ENCODE measurements at places on chromosomes 5 and 9. TPM values are rescaled to one million over a fixed set of nuclear protein-coding genes. Genes with fewer than 3 reads are reported as not detected.

Gene SURF1
- total RNA-seq, result 60.7 TPM

DNA sequence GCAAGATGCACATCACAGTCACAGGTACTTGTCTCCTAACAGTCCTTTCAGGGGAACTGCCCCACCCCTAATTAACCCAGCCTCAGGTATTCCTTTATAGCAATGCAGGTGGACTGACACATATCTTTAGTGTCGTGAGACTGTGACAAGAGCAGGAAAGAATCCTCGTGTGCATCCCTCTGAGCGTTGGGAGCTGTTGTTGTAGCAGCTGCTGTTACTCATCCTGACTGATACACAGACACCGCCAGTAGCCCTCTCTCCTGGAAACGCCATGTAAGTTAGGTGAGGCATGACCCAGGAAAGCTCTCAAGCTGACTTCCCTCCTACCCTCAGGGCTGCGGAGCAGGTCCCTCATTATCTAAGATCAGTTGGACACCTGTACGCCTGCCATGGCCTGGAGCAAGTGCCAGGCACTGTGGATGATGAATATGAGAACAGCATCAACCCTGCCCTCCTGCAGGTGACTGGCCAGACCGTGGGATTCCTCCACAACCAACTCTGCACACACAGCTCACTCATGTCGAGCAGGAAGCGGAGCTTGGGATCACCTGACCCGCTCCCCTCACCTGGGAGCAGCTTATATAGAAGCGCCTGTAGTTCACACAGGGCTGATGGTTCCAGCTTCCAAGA lies 10.2 kb upstream of the LCN15 start:
- DNase-seq, result no peak

DNA sequence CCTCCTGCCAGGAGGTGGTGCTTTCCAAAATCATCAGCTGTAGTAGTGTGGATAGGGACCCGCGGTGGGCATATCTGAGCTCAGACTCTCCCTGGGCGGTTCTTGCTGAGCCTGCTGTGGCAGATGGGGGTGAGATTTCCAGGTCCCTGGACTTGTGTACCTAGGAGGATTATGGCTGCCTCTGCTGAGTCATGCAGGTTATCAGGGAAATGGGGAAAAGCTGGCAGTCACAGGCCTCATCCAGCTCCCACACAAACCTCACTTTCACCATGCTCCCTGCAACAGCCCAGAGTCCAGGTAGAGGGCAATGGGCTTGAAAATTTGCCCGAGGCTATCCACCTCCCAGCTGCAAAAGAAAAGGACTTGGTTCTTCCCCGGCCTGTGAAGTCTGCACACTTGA lies 23.4 kb upstream of the MAMDC2 start:
- DNase-seq, result no peak

DNA sequence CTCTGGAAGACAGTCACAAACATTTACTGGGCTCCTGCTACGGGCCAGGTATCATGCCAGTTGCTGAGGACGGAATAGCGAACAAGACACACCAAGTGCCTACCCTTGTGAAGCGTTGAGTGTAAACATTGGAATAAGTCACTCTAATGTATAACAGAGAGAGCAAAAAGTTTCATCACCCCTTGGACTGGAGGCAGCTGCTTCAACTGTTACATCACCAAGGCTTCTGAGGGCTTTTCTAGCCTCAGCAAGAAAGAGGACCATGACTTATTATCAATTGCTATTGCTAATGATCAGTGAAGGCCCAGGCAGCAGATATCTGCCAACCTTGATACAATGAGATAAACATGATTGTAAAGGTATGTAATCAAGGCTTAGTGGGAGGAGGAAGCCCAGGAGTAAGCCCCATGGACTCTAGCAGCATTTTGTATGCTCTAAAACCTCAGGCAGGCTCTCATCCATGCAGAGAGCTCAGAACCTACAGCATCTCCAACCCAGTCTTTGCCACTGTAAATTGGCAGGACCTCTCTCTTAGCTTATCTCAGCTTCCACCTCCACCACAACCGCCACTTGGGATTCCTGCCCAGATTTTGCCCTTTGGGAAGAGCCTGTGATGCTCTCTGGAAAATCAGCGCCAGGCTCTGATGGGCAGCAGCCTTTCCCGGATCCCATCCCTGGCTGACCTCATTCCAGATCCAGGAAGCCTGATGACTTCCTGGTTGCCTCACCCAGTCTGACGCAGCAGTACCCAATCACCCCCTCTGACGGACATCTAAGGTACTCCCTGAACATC lies 54.5 kb downstream of the ADAM19 start:
- DNase-seq, result peak; percentile 41

DNA sequence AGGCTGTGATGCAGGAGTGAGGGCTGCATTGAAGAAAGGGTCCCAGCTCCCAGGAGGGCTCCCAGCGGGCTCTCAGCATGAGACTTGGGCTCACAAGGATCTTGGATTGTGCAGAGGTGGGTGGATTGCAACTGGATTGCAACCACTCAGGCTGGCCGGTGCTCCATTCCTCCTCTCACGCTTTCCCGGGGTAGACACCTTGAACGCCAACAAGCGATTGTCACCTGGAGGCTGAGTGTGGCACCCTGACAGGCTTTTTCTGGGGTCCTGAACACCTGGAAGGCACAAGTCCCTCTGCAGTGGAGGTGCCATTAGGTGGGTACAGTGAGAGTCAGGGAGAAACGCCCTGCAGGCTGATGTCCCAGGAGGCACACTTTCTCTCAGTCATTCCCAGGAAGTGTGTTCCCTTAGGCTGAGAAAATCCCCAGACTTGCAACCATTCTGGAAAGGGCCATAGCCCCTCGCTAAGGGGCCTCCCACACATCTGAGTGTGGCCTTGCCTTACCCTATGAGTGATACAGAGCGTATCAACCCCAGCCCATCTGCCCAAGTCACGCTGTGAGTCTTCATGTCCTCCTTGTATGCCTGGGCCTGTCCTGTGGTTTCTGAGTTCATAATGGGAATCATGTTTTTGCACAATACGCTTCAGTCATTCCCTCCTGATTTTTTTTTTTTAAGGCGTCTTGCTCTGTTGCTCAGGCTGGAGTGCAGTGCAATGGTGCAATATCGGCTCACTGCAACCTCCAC lies 488.1 kb downstream of the IRX1 start:
- DNase-seq, result no peak

Gene FREM1
- 3.0 TPM for total RNA-seq

DNA sequence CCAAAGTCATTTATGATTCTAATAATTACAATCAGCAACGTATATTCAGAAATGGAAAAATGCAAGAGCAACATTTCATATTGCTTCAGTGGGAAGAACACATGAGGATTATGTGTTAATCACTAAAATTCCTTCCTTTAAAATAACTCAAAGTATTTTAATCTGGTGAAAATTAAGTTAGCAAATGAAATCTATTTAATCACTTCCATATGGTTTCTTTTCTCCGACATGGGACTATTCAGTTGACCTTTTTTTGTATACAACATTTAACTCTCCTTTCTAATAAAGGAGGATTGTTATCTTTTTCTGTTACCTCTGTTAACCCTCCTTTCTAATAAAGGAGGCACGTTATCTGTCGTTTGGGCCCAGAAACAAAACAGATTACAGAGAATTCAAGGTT lies 59.9 kb downstream of the HOMER1 start:
- DNase-seq, result no peak

Gene DTWD2
- total RNA-seq, result 14.7 TPM

Gene CAMSAP1
- total RNA-seq, result 20.0 TPM

DNA sequence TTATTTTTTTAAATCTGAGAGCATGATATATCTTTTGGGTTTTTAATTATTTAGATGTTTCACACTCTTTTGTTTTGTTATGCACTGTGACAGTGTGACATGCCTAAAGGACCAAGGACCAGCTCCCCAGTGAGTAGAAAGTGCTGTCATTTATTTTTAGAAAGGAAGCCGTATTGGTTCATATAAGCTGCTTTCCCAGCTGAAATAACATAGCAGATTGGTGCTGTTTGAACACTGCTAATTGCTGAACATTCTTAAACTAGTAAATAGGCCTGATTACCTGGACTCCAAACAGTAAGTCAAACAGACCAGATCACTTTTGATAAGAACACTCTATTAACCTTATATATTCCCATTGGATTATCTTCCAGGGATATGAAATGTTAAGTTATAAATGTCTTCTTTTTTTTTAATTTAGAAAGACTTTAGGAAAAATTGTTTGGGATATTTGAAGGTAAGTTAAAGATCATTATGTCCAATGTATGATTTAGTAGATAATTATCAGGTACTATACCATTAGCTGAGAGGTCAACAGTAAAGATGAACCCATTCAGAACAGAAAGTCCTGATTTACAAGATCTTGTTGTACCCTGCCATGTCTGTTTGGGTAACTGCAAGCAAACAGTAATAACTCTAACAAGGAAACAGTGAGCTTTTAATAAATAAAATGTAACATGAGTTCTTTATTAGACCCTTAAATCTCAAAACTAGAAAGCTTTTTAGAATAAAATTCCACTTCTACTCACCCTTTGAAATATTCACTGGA lies 27.8 kb upstream of the ELL2 start:
- no peak for DNase-seq

Gene TERT
- not detected for total RNA-seq

DNA sequence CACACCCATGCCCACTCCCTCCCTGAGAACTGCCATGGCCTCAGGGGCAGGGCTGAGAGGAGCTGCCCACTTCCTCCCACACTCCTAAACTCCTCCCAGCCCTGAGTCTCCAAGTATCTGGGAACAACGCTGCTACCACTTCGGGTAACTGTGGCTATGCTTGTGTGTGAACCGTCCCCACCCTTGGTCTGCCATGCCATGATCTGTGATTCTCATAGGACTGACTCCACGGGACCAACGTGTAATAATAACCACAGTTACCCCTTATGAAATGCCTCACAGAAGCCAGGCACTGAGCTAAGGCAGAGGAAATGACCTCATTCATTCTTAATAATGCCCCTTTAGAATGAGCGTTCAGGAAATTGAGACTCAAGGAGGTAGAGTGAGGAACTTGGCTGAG lies 103.9 kb upstream of the SMIM23 start:
- no peak for DNase-seq

Gene BARHL1
- total RNA-seq, result not detected

Gene KCTD16
- total RNA-seq, result 0.08 TPM

Gene FOXD4L6
- total RNA-seq, result not detected

Gene ST8SIA4
- 3.2 TPM for total RNA-seq

GRCh38 chr9:89359751-89360261 lies 41.5 kb downstream of the SECISBP2 start:
- no peak for DNase-seq

DNA sequence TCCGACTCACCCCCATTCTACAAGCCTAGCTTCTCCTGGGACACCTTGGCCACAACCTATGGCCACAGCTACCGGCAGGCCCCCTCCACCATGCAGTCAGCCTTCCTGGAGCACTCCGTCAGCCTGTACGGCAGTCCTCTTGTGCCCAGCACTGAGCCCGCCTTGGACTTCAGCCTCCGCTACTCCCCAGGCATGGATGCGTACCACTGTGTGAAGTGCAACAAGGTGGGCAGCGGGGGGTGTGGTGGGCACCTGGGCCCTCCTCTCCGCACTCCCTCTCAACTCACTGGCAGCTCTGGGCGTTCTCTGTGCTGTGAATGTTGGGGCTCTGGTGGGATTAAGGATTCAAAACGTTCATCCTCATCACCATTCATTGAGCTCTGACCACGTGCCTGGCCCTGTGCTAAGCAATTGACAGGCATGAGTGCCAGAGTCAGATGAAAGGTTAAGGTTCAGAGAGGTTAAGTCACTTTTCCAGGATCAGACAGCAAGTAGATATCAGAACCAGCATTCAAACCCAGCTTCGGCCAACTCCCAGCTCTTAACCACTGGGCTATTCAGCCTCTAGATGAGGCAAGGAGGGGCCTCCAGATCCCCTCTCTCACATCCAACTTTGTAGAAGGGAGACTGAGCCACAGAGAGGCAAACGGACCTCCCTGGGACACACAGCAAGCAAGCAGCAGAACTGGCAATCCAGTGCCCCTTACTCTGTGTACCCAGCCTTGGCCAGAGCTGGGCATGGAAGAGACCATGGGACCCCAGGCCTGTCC lies 9.9 kb downstream of the GFI1B start:
- no peak for DNase-seq

Gene SPATA31E1
- total RNA-seq, result not detected

Gene NPR3
- 81.0 TPM for total RNA-seq

Gene TUSC1
- 9.2 TPM for total RNA-seq

DNA sequence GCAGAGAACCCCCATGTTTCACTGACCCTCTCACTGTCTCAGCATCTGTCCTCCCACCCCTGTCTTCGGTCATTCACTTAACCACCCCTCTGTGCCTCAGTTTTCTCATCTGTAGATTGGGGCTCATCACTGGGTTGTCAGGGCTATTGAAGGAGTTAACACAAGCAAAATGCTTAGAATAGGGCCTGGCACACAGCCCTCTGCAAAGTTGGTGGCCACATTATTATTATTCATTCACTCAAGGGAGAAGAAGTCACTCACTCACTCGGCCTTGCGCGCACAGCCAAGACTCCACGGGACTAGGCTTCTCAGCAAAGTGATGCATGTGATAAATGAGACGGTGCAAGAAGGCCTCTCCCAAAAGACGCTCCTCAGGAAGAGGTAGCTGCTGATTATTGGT lies 8.0 kb downstream of the PDGFRB start:
- DNase-seq, result no peak

DNA sequence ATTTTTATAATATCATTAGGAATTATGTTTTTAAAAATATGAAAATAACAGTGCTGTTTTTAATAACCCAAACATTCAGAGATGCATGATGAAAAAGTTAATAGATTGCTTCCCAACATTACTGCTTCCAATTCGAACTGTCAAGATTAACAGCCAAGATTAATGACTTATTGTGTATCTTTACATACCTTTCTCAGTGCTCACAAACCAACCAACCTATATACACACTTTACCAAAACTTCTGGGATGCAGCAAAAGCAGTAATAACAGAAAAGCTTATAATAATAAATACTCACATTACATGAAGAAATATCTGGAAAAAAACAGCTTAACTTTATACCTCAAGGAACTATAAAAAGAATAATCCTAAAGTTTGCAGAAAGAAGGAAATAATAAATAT lies 82.1 kb downstream of the TMEM232 start:
- no peak for DNase-seq

GRCh38 chr9:10548348-10548747 lies 64.5 kb downstream of the PTPRD start:
- no peak for DNase-seq

Gene CARTPT
- total RNA-seq, result not detected

Gene TEX48
- total RNA-seq, result not detected

GRCh38 chr5:121489972-121490371 lies 361.7 kb upstream of the FTMT start:
- DNase-seq, result no peak

- DNase-seq, result no peak
Measured at GRCh38 chr5:179969110-179969509, 61.4 kb upstream of the TBC1D9B start.

GRCh38 chr9:3827175-3827574 lies 301.4 kb upstream of the RFX3 start:
- DNase-seq, result no peak

Measured in left ventricle myocardium inferior (tissue), 1 donor.